ENCODE measurements at places on chromosomes 7 and 10.

DNA sequence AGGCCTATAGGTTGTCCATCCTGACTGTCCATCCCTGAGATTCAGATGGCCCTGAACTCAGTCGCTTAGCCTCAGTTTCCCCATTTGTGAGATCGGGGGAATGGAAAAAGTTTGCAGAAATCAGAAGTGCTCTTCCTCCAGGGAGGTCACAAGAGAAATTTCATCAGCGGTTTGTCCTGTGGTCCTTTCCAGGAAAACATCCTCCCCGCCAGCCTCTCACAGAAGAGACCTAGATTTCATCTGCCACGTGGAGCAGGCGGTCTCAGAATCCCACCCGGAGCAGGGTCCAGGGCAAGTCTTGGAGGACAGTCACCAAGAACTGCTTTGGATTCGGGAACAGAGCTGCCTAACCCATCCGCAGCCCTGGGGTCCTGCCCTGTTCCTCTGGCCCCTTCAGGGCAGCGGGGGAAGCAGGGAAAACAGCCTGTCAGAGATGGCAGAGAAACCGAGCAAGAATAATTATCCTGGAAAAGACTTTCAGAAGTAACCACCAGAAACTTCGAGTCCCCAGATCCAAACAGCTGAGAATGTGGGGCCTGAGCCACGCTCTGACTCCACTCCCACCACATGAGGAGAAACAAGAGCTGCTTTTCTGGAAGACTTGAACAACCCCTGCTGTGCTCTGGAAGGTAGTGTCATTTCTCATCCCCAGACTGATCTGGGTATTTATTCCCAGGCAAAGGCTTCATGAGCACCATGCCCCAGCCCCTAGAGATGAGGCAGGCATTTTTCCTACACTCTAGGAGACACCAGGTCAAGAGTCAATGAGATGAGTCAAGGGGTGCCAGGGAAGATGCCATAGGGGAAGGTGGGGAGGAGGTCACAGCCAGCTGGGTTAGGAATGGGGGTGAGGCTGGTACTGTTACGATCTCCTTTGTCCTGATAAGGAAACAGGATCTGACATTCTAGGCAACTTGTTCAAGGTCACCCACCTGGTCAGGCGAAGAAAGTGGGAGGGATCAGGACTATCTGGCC is 1.1 kb upstream of the TNS3 start:
- no peak for DNase-seq

GRCh38 chr7:41828911-41829310 is 126.0 kb upstream of the INHBA start:
- no peak for DNase-seq

DNA sequence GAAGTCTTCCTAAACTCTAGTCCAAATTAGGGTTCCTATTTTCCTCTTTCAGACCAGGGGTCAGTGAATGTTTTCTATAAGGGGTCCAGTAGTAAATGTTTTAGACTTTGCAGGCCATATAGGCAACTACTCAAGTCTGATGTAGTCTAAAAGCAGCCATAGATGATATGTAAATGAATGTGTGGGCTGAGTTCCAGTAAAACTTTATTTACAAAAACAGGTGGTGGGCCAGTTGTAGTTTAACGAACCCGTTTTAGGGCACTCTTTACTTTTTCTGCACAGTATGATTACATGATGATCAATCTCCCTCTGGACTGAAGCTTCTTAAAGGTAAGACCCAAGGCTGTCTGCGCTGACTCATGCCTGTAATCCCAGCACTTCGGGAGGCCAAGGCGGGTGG is 243.6 kb downstream of the CAMK1D start:
- no peak for DNase-seq

DNA sequence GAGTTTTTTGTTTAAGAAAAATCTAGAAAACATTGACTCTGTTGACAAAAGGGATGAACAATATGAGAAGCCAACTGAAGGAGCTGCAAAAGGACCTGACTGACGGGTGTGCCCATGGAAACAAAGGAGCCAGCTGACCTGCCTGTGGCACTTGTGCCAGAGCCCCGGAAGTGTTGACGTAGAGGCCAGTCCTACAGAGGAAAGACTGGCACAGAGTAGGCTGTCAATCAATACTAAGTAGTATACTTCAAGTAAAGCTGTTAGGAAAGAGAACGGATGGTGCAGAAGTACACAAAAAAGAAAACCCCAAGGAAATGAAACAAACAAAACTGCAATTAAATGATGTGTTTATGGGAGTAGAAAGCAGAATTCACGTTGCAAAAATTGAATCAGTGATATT is 19.0 kb upstream of the ABI1 start:
- DNase-seq, result peak; percentile 53

- no peak for DNase-seq
Observed at GRCh38 chr7:158348446-158348845, 239.2 kb downstream of the PTPRN2 start.

GRCh38 chr10:7649673-7650300 is 17.0 kb downstream of the ITIH5 start:
- DNase-seq, result no peak

GRCh38 chr10:1563028-1563427 is 174.3 kb downstream of the ADARB2 start:
- no peak for DNase-seq

Measured in Ammon's horn (tissue), 1 donor.